ENCODE measurements at places on chromosomes 5 and 9.
A peak's percentile ranks its signal among the peaks of the same experiment; 100 is the strongest.

DNA sequence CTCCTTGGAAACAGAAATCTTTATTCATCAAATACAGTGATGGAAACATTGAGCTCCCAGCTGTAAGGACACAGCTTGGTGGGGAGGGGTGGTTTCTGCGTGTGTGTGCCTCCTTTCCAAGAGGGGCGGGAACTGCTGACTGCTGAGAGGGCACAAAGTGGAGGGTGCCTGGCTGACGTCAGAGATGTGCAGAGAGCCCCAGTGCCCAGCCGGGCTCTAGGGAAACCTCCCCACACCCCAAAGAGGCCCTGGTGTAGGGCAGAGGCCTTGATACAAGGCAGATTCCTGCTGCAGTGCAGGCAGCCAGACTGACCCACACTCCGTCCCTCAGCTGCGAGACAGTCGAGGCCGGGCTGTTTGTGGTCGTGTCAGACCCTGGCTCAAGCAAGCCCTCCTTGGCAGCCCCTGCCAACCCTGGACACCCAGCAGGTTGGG is 191.0 kb downstream of the CACNA1B start:
- no peak for DNase-seq

GRCh38 chr9:87783180-87783579 is 57.3 kb downstream of the CTSL start:
- DNase-seq: no peak

DNA sequence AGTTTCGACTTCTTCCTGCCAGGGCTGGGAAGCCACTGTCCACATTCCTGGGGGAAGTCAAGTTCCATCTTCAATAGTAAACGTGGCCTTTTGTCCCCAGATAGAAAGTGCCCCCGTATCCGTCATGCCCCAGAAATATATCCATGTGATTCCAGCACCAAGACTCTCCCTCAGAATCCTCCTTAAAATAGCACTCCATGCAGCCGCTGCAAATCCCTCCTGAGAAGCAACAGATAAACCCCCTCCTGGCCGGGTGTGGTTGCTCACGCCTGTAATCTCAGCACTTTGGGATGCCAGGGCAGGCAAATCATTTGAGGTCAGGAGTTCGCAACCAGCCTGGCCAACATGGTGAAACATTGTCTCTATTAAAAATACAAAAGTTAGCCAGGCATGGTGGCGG is 126.1 kb downstream of the OLFM1 start:
- DNase-seq: no peak

GRCh38 chr9:126500600-126501382 is 112.9 kb upstream of the LMX1B start:
- peak; percentile 56 for DNase-seq

GRCh38 chr9:7947577-7947976 is 148.0 kb upstream of the DMAC1 start:
- DNase-seq: no peak

DNA sequence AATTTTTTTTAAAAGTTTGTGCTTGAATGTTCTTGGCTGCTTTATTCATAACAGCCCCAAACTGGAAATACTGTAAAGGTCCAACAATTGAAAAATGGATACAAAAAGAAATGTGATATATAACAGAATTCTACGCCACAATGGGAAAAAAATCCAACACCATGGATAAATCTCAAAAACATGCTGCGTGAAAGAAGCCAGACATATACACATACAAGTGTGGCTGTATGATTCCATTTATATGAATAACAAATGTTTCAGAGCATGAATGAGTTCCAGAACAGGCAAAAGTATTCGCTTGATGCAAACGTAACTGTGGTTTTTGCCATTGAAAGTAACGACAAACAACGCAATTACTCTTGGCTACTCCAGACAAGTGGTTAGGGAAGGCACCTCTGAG is 7.2 kb upstream of the SFXN1 start:
- no peak for DNase-seq

DNA sequence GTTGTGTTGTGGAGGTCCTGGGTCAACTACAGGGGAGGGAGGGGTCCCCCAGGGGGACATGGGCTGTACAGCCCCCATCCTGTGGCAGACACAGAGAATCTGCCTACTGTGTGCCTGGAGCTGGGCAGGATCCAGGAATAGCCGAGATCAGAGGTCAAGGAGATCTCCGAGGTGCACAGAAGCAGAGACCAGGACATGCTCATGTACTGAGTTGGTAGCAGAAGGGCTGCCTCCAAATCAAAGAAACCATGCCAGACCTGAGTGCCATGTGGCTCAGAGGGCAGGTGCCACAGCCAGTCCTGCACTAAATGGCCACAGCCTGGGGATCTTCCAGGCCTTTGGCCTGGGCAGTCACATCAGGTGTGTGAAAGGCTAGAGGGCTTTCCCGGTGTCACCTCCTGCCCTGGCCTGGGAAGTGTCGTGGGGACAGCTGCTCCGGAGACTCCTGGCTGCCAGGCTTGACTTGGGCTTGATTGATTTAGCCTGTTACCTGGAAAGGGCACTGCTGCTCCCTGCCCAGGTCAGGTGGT is 27.8 kb downstream of the GSN start:
- no peak for DNase-seq

DNA sequence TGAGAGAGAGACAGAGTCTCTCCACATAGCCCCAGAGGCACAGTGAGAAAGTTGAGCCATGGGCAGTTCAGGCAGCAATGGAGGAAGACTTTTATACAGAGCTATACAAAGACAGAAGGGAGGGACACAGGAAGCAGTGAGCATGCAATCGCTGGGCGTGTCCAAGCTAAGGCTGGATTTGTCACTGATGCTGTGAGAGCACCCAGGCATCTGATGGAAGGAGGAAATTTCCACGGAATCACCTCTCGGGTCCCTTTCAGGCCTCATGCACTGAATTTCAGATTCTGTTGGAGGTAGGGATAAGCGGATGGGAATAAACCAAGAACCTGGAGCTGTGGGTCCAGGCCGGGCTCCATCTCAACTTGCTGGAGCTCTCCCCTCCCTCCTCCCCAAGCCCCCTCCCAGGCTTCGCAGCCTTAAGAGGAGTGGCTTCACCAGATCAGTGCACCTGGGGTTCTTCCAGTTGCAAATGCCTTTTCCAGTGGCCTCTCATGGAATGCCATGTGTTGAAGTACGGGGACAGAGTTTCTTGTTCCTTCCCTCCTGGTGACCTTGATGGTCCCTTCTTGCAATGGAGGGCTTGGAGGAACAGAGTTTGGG is 114.8 kb upstream of the ALDH1B1 start:
- DNase-seq: no peak

- DNase-seq: no peak
These were observed 80.2 kb downstream of the ARRDC3 start for GRCh38 chr5:91302958-91303357.

- DNase-seq: no peak
These were observed 45.9 kb downstream of the C9orf50 start for GRCh38 chr9:129574911-129575585.

DNA sequence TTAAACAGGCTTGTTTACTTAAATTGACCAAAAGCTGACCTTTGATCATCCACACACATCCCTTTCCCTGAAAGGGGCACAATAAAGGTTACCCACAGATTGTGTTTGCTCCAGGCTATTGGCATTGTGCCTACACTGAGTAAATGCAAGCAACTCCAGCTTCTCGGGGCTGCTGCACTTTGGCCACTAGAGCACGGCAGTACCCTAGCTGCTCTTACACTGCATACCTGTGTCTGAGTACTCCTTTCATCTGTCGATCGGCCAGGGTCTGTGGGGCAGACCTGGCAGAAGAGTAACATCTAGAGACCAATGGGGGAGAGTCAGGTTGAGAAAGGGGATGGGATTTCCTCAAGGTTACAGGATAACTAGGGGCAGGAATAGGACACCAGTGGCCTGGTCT is 281.9 kb upstream of the NMUR2 start:
- DNase-seq: no peak

DNA sequence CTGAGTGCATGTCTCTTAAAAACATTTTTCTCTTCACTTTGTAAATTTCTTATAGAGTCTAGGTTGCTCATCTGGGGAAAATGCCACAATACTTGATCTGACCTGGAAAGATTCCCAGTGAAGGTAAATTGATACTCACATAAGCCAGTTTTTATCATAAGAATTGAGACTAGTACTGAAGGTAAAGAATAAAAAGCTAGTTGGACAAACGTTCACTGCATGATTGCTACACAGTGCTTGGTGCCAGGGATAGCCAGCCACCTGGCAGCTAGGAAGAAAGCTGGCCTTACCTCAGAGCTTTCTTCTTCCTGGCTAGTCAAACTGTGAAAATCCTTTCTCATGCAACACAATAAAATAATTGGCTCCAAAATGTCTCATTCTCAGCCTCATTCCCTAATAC is 77.1 kb downstream of the MUSK start:
- DNase-seq: no peak

GRCh38 chr9:136951541-136952320 is at the start of gene LCN12:
Gene LCN12, plus strand, starts transcription at chr9:136952273. Its CDS starts 55 bp downstream, at chr9:136952328.
- DNase-seq: no peak

- DNase-seq: no peak
These were observed 5.4 kb downstream of the ZFR start for GRCh38 chr5:32439086-32439642.

DNA sequence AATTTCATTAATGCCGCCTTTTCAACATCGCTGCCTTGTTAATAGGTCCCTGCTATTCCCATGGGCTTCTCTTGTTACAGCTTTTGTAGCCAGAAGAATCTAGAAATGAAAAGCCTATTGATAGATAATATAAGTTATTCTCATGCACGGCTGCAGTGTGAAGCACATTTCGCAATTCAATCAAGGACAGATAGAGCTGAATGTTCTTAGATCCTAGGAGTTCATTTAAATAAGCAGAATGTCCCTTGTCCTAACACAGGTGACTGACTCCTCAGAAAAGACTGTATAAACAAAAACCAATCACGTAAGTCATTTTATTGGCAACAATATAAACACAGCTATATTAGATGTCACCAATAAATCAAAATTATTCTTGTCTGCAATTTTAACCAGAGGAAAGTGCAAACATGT is 9.4 kb downstream of the GLIS3 start:
- no peak for DNase-seq

GRCh38 chr5:1681955-1682354 is 117.7 kb downstream of the MRPL36 start:
- no peak for DNase-seq

GRCh38 chr5:82031220-82032119 is 59.6 kb downstream of the ATG10 start:
- no peak for DNase-seq

- no peak for DNase-seq
These were observed 34.3 kb downstream of the CENPP start for GRCh38 chr9:92360083-92360482.

GRCh38 chr5:139985290-139985689 is 57.8 kb downstream of the NRG2 start:
- no peak for DNase-seq

DNA sequence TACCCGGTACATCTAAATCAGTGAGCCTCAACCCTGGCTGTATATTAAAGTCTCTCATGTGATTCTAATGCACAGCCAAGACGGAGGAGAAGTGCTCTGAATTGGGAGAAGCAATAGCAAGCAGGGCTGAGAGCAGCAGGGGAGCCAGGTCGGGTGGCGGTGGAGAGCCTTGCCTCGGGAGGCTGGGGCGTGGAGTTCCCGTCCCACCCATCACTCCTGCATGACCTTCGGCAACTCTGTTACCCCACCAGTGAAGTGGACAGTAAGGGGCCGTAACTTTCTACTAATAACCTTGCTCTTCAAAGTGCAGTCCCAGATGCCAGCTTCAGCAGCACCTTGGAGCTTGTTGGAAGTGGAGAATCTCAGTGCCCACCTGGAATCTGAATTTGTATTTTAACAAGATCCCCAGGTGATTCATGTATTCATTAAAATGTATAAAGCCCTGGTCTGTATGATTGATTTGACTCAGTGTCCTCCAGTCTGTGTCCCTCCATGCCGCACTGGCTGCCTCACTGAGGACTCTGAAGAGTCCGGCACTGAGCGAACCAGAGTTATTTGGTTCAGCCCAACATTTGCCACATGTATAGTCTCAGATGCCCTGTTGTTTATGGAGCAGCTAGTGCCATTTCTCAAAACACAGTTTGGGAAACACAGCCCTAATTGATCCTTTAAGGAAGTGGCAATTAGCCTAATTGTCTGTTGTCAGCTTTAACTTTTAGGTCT is 6.5 kb downstream of the ERGIC1 start:
- DNase-seq: no peak

- no peak for DNase-seq
These were observed 280.6 kb upstream of the EFNA5 start for GRCh38 chr5:107951309-107951708.

GRCh38 chr9:88216126-88216995 is 78.1 kb upstream of the SPATA31C2 start:
- no peak for DNase-seq

- no peak for DNase-seq
These were observed 19.0 kb downstream of the SEC61B start for GRCh38 chr9:99241106-99241505.

GRCh38 chr5:139747583-139748504 is 47.8 kb upstream of the PSD2 start:
- DNase-seq: peak; percentile 18

DNA sequence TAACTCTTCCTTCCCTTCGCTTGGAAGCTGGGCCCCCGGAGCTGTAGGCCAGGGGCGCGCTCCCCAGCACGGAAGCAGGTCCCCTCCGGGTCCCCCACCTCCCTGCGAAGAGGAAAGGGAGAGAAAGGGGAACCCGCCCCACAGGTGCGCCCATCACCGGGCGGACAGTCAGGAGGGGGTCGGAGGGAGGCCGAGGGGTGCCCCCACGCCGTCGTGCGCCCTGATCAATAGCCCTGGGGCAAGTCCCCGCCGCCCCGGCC is 793 bp downstream of the AGPAT2 start:
- no peak for DNase-seq

GRCh38 chr5:72452515-72453245 is 54.5 kb downstream of the ZNF366 start:
- no peak for DNase-seq

GRCh38 chr5:173331956-173332479 is 3.8 kb upstream of the STC2 start:
- peak; percentile 42 for DNase-seq

GRCh38 chr9:121557581-121558447 is 58.2 kb upstream of the GGTA1 start:
- DNase-seq: no peak

DNA sequence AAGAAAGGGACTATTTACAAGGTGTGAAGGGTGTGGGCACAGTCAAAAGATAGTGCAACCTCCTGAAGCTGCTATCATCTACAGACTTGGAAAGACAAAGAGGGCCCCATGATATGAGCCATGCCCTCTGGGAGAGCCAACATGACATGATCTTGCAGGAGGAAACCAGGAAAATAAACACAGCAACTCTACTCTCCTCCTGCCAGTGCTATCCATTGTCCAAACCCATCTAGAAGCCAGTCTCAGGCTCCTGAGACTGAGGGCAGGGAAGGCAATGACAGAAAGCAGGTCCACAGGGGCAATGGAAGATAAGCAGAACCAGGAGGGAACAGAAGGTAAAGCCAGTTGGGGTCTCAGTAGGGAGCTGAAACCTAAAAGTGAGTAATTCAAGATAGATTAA is 37.1 kb downstream of the PLPP1 start:
- no peak for DNase-seq
